ENCODE measurements at places on chromosomes 7 and 10.

DNA sequence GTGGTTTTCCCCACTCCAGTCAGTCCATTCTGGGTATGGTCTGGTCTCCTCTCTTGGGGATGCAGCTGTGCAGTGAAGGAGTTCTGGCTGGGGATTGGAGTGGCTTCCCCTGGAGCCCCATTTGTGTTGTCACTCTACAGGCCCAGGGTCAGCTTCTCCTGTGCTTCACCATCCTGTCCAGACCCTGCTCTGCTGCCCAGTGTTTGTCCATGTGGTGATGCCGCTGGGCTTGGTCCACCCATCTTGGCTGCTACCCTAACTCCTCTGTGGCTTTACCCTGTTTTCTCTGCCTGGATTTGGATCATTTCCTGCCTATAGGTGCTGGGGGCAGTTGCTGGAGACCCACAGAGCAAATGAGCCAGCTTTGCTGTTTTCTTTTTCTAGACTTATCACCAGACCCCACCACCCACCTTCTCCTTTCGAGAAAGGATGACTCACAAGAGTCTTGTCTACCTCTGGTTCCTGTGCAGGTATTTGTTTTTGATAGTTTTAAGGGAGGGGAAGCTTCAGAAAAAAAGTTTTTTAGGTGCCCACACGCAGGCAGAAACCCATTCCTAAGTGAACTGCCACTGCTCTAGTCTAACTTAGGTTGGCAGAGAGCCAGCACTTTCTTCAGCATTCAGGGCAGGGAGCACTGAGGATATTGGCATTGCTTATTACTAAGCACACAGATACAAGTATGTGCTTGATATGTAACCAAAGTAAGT lies 8.5 kb downstream of the ZDHHC16 start:
- no peak for DNase-seq

DNA sequence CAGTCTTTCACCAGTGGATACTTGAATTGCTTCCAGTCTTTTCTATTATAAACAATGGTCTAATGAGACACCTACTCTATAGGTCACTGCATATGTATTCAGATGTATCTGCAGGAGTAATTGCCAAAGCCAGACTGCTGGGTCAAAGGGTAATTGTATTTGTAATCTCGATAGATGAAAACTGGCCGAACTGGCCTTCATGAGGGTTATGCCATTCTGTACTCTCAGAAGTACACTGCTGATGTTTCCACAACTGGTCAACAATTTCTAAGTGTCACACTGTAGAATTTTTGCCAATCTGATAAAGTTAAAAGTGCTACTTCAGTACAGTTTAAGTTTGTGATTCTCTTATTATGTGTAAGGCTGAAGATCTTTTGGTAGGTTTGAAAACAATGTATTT lies 64.6 kb downstream of the JAZF1 start:
- no peak for DNase-seq

DNA sequence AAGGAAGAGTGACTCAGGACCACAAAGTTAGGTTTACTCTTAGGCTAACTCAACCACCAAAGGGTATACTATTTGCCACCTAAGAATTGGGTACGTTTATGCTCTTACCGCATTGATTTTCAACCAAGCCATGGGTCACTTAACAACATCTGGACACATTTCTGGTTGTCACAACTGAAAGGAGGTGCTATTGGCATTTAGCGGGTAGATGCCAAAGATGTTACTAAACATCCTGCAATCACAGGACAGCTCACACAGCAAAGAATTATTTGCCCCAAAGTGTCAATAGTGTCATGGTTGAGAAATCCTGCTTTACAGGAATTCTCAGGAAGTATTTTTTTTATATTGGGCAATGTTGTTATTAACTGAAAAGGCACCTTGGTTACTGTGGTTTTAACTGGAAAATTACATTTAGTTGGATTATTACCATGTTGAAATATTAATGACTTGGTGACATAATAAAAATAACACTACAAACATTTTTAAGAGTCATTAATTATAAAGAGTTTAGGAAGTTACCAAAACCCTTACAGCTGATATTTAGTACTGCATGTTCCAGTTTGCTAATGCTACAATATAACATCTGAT lies 185.0 kb upstream of the TMEM196 start:
- DNase-seq, result no peak

- DNase-seq, result no peak
These were observed 8.3 kb upstream of the ZC3HAV1L start for GRCh38 chr7:139043823-139044812.

GRCh38 chr7:134191876-134192275 lies 64.7 kb downstream of the LRGUK start:
- no peak for DNase-seq

GRCh38 chr10:6667679-6668270 lies 87.7 kb upstream of the PRKCQ start:
- no peak for DNase-seq
